PC-3 (cell line): ENCODE measurements at places on chromosomes 4 and X. TPM values are rescaled to one million over a fixed set of nuclear protein-coding genes. Genes with fewer than 3 reads are reported as not detected.

The HS6ST2 gene
- total RNA-seq = 6.1 and 7.4 TPM in 2 replicates

The TEC gene
- total RNA-seq = 3.9 and 10.4 TPM in 2 replicates

The DCHS2 gene
- 0.06 and 0.22 TPM in 2 replicates for total RNA-seq

The USP26 gene
- not detected in 2 replicates for total RNA-seq
